ENCODE measurements at places on chromosomes 6 and 20.

DNA sequence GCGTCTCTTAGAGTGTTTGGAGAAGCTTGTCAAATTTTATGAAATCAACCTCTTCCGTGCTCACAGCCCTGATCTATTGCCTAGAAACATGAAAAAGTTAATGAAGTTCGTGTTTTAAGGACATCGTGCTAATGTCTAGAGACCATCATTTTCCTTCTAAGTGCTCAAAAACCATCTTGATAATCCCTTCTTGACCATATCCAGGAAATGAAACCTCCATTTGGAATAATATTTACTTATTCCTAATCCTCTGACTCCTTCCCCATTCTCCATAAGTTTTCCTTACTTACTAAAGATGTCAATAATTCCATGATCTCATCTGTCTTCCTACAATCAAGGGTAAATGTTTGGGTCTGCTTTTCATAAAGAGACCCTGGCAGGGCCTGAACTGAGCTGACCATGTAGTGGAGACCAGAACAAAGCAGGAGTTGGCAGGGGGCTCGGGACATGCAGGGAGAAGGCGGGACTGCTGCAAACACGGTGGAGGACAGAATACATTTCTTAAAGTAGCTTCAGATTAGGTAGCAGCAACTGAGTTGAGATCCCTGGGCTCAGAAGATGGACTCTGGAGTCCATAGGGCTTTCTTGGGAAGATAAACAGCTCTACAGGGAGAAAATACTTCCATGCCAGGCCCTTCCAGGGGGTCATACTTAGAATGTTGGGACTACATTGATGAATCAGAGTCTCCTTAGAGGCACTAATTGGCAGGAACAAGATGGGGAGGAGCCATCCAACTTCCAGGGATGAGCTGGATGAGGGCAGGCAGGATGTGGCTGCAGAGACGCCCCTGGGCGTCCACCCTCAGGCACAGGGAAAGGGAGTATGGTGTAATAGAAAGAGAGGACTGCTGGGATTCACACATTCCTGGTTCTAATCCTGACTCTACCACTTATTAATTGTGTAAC lies 100.7 kb downstream of the RIN2 start:
- no peak for DNase-seq

DNA sequence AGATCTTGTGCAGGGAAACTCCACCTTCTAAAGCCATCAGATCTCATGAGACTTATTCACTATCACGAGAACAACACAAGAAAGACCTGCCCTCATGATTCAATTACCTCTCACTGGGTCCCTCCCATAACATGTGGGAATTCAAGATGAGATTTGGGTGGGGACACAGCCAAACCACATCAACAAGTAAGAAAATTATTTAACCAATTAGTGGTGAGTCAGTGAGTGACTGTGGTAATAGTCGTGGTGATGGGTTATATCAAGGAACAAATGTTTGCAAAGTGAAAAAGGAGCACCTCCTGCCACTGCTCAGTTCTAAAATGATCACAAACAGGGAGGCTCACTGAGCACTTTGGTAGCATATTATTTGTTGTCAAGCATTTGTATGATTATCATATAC lies 20.6 kb downstream of the EPM2A start:
- DNase-seq, result no peak

GRCh38 chr20:32209850-32210605 lies 2.3 kb downstream of the POFUT1 start:
- DNase-seq, result no peak

DNA sequence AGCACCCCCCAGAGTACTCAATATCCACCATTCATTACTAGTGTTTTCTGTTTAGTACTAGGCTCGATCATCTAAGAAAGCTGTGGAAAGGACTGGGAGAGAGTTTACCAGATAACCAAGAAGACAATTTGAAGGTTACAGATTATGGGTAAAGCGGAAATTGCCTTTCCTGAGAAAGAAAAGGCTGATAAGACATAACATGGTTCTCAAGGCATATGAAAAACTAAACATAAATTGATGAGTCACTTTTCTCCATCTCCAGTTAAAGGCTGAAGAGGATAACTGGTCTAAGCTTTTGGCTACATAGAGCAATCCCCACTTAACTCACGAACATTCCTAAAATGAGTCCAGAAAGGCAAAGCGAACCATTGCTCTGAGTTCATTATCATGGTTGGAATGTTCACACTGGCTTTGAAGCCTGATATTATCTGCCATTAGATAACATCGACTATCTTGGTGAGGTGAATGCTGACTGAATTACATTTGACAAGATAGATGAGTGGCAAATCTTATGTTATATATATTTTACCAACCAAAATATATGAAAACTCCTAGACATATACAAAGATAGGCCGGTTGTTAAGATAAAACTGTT lies 65.8 kb downstream of the BTBD9 start:
- DNase-seq, result no peak

- DNase-seq, result no peak
Observed at GRCh38 chr6:30493643-30494250, 4.4 kb downstream of the HLA-E start.

- DNase-seq, result no peak
Observed at GRCh38 chr6:37354526-37355384, 972 bp downstream of the RNF8 start.

DNA sequence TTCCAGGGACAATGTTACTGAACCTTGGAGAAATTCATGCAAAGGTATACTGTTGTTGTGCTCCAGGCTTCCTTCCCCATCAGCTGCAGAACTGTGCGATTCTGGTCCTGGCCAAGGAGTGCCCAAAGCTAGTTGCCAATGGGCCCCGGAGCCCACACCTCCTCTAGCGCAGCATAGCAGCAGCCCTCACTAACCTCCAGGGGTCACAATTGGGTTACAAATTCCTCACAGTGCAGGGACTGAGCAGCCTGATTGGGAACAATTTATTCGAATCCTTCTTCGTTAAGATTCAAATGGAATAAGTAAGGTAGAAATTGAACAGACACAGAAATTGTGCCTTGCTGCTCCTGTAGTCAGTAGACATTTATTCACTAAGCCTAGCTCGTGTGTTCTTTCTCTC lies 284.9 kb downstream of the PRKN start:
- no peak for DNase-seq

GRCh38 chr20:20930500-20930899 lies 175.7 kb downstream of the LINC00237 start:
- no peak for DNase-seq

DNA sequence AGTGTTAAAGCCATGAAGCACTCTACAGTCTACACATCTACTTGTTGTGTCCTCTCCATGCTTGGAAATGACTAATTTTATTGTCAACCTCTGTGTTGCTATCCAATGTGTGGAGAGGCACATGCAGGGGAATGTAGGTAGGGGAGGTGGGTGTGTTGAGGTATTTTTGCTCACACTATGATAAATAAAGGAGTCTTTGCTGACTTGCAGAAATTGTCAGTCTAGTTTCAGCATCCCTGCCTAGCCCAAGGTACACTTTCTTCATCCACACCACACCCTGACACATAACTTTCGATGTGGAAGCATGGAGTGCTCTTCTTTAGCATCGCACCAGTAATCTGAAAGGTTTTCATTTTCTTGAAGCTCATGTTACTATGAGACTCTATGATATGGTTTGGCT lies 264.0 kb downstream of the TRDN start:
- no peak for DNase-seq

- DNase-seq, result no peak
Observed at GRCh38 chr6:123901436-123901835, 97.8 kb downstream of the NKAIN2 start.

GRCh38 chr20:57883761-57884160 lies 173.9 kb upstream of the PMEPA1 start:
- DNase-seq, result no peak

GRCh38 chr20:58837717-58838116 lies 13.0 kb downstream of the GNAS-AS1 start:
- DNase-seq, result no peak

- no peak for DNase-seq
Observed at GRCh38 chr6:43724354-43724753, 36.8 kb upstream of the MRPS18A start.

GRCh38 chr6:169921853-169922824 lies 170.7 kb downstream of the ERMARD start:
- DNase-seq, result no peak

GRCh38 chr20:61805781-61806180 lies 259.9 kb downstream of the TAF4 start:
- no peak for DNase-seq

DNA sequence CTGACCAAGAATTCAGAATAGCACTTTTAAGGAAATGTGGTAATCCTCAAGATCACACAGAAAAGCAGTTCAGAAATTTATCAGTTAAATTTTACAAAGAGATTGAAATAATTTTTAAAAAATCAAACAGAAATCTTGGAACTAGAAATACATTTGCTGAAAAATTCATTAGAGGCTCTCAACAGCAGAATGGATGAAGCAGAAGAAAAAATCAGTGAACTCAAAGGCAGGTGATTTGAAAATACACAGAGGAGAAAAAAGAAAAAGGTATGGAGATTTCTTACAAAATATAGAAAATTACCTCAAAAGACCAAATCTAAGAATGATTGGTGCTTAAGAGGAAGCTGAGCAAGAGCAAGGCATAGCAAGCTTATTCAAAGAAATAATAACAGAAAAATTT lies 11.5 kb downstream of the NQO2 start:
- no peak for DNase-seq

- no peak for DNase-seq
Observed at GRCh38 chr6:120774275-120774674, 560.0 kb downstream of the TBC1D32 start.

DNA sequence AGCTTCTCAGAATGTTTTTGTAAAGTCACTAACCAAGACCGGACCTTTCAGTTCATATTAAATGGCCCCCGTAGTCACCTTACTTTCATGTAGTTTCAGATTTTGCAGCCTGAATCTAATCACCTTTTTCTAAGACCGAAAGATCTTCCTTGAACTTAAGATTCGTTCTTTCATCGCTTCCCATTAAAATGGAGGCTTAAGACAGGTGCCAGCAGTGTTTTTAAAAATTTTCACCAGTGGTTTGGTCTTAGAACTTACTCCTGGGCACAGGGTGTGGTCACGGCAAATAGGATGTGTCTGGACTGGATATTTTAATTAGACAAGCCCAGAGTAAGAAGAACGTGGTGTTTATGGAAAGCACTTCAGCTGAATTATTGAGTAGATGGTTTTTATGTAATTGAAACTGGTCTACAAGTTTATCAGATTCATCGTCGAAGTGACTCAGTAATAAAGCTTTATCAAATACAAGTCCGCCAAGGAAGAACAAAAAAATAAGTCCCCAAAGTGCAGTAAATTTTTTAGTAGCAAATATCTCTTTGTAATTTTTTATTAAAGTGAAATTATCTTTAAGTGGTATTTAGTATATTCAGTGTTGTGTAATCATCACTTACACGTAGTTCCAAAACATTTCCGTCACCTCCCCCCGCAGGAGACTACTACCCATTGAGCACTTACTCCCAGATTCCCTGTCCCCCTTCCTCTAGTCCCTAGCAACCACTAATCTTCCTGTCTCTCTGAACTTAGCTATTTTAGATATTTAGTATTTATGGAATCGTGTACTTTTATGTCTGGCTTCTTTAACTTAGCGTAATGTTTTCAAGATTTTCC lies 868 bp downstream of the SRSF3 start:
- no peak for DNase-seq

DNA sequence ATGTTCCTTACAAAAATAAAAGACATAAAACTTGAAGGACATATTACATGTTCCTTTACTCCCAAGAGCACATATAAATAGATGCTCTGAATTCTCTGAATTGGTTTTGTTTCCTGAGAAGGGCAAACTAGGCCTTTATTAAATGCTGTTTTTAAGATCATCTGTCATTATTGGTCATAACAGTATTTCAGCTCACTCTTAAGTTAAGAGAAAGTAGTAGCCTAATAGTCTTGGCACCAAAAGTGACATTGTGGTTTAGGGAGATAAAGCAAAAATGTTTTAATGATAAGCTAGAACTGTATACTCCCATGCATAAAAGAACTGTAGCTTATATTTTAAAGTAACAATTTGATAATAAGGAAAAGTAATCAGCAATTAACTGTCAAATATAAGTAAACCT lies 361.1 kb upstream of the PTCHD4 start:
- no peak for DNase-seq

DNA sequence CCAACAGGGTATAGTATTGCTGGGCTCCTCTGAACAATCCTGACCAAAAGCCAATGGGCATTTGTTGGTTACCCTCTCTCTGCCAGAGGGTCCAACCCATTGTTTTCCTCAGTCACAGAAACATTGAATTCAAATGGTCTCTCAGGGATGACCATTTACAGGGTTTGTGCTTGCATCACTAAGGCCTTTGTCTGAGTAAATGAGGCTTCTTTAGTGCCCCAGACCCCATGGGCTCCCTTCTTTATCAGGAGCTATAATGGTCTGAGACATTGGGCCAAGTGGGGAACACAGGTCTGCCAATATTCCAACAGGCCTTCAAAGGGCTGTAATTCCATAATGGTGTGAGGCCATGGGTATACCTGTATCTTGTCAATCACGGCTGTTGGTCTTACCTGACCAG lies 27.1 kb downstream of the GSTA2 start:
- no peak for DNase-seq

DNA sequence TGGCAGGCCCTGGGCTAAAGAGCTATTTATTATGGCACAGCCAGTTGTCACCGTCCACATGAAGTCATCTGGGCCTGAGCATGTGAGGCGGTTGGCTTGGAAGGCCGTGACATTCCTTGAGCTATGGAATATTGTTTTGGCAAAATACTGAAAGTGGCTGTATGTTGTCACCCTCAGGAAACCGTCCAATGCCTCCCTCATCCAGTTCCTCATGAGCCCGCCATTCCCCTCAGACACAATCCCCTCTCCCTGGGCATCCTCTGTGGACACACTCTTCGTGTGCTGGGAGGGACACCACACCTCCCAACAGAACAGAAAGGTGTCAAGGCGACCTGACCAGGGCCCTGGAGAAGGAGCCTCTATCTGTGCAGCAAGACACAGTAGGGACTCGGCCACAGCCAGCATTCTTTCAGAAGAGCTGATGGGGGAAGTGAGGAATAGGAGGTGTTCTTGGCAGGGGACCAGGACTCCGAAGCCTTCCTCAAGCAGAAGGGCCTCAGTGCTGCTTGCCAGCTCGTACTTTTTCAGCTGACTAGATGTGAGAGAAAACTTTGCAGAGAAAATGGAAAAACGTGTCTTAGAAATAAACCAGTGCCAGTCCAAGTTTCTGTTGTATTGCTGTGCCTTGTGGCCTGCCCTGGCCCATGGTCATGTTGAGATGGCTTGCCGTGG lies 120.5 kb downstream of the SOD2 start:
- DNase-seq, result no peak

GRCh38 chr6:116531675-116532570 lies 13.6 kb downstream of the TRAPPC3L start:
- DNase-seq, result no peak

DNA sequence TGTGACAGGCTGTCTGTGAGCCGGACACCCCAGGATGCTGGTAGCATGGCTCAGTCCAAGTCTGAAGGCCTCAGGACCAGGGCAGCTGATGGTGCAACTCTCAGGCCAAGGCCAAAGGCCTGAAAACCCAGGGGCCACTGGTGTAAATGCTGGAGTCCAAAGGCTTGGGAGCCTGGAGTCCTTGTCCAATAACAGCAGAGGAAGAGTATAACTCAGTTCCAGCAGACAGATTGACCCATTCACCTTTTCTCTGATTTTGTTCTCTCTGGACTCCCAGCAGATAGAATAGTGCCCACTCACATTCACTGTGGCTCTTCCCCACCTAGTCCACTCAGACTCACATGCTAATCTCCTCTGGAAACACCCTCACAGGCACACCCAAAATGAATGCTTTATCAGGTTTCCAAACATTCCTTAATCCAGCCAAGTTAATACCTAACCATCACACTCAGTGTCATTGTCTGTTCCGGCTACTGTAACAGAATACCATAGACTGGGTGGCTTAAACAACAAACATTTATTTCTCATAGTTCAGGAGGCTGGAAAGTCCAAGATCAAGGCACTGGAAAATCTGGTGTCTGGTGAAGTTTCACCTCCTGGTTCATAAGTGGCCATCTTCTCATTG lies 5.0 kb upstream of the TRAF3IP2 start:
- DNase-seq, result no peak
